Activated CD8-positive, alpha-beta memory T cell treated with anti-CD3 and anti-CD28 coated beads for 48 hours (primary cell): ENCODE measurements at places on chromosomes 2 and 18.

GRCh38 chr18:77063260-77063659, 69.3 kb downstream of the MBP start:
- DNase-seq, result no peak

DNA sequence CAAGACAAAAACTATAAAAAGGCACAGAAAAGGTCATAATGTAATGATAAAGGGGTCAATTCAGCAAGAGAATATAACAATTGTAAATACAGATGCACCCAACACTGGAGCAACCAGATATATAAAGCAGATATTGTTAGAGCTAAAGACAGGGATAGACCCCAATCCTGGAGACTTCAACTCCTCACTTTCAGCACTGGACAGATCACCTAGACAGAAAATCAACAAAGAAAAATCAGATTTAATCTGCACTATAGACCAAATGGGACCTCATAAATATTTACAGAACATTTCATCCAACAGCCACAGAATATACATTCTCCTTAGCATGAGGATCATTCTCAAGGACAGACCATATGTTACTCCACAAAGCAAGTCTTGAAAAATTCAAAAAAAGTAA, 114.2 kb downstream of the ROCK1 start:
- DNase-seq, result no peak

- DNase-seq, result no peak
Measured at GRCh38 chr2:144248350-144249034, 271.4 kb downstream of the ZEB2 start.

DNA sequence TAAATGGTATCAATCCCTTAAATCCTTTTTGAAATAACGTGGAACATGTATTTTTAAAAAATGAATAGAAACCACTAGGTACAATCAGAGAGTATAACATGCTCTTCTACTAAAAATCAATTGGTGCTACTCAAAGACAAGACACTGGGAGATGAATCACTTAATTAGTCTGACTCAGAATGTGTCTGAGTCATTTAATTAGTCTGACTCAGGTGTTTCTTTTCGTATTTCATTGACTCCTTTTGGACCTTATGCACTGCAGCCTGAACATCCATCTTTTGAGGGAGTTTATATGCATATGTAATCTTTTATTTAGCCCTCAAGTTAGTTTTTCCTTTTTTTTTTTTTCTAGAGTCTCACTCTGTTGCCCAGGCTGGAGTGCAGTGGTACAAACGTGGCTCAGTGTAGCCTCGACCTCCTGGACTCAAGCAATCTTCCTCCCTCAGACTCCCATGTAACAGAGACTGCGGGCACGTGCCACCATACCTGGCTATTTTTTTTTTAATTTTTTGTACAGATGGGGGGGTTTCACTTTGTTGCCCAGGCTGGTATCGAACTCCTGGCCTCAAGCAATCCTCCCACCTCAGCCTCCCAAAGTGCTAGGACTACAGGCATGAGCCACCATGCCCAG, 26.5 kb downstream of the PPP4R3B start:
- no peak for DNase-seq

- no peak for DNase-seq
Measured at GRCh38 chr2:134429886-134430285, 176.0 kb downstream of the MGAT5 start.

GRCh38 chr18:6365385-6365784, 49.3 kb downstream of the L3MBTL4 start:
- no peak for DNase-seq

DNA sequence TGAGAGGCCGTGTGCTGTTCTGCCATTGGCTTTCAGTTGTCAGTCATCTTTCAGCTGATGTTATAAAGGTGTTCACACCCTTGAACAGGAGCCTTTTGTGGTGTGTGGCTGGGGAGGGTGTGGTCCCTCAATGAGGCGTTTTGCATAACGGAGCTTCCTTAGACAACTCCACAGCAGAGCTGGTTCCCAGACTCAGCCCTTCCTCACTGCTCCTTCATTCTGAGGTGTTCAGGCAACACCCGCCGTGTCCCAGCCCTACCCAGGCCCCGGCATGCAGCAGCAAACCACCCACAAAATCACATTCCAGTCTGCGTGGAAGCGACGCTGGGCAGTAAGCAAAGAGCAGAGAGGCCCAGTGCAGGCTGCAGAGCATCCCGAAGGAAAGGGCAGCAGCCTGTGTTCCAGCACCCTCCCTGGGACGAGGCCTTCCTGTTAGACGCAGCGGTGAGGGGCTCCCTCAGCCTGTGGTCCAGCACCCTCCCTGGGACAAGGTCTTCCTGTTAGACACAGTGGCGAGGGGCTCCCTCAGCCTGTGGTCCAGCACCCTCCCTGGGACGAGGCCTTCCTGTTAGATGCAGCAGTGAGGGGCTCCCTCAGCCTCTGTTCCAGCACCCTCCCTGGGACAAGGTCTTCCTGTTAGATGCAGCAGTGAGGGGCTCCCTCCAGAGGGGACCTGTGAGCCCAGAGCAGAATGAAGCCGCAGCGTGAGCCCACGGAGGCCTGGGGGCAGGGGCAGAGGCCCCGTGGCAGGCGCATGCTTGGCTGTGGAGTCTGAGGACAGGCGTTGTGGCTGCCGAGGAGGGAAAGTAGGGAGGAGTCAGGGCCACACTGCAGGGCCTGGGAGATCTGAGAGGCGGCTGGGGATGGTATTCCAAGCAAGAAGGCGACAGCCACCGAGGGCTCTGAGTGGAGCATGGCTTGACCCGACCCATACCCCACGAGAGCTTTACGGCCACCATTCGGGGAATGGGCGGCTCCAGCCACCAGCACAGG, 201.8 kb upstream of the HDAC4 start:
- no peak for DNase-seq

- DNase-seq, result no peak
Measured at GRCh38 chr2:215911301-215912085, 101.9 kb downstream of the MREG start.
